ENCODE measurements at places on chromosomes 12 and 14.

- DNase-seq = no peak
Measured at GRCh38 chr12:121371404-121371803, 19.2 kb upstream of the ANAPC5 start.

DNA sequence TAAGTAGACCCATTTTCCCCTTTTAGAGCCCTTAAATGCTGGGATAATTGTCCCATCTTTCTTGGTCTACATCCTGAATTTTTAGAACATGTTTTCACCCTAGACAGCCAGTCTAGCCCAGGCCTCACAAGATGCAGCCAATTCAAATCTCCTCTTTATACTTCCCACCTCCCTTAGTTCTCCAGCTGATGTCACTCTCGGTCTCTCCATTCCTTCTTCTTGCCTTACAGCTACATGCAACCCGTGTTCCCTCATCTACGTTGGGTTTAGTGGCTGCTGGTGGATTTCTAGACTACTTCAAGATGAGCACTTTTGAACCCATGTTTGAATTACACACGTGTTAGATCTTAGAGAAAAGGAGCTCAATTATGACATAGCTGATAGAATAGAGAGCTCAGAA is 132.0 kb downstream of the PPM1H start:
- no peak for DNase-seq

DNA sequence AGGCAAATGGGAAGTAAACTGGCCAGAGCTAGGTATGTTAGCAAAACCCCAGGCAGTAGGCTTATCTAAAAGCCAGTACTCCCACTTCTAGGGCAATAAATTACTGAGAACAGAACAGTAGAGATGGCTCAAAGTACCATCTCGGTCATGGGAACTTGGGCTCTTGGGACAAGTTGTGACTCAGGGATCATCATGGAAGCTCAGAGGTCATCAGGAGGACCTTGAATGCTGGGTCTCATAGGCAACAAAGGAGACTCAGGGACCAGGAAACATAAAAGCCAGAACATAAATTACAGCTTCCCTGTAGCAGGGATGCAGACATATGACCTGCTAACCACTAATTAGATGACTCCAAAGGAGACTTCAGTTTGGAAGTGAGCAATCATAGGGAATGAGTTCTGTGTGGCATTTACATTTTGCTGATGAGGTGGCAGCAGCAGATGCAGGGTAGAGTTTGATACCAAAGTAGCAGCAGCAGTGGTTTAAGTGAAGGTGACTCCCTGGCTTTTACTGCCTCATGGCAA is 97.6 kb upstream of the SCAF11 start:
- no peak for DNase-seq

DNA sequence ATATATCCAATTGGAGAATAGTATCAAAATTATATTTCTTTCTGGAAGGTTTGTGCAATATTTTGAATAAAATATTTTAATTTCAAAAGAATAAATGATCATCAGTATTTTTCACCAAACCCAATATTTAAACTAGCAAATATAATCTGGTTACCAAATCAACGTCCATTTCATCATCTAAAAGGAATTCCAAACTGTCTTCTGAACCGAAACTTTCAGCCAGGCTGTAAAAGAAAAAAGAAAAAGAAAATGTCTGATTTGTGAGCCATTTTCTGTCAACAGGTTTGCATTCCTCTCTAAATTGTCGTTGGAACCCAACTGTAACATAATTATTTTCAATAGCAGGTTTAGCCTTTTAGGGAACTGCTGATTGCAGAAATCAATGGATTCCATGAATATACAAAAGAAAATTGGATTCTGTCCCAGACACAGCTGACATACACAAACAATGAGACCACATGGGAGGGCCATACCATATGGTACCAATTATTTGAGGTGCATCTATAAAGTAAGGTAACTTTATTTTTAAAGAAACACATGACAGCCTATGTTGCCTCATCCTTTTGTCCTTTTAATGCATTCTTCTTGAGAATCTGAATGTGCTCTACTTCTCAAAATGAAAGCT is 22.7 kb downstream of the SNRPF start:
- no peak for DNase-seq

DNA sequence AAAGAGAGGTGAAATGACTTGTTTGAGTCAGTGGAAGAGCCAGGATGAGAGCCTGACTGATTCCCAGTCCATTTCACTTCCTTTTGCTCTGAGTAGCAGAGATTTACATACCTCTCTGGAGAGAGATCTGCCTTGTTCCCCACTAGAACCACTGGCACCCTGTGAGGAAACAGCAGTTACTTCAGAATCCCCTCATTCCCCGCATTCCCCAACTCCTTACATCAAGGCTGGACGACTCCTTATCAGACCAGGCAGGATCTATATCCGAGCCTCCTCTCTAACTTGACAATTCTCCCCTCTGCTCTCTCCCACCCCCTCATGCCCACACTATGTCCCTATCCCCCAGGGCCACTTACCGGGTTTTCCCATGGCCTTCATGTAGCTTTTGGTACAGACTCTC is 3.7 kb downstream of the RHEBL1 start:
- no peak for DNase-seq

GRCh38 chr12:120584343-120585149 is 3.3 kb upstream of the POP5 start:
- peak; percentile 49 for DNase-seq

DNA sequence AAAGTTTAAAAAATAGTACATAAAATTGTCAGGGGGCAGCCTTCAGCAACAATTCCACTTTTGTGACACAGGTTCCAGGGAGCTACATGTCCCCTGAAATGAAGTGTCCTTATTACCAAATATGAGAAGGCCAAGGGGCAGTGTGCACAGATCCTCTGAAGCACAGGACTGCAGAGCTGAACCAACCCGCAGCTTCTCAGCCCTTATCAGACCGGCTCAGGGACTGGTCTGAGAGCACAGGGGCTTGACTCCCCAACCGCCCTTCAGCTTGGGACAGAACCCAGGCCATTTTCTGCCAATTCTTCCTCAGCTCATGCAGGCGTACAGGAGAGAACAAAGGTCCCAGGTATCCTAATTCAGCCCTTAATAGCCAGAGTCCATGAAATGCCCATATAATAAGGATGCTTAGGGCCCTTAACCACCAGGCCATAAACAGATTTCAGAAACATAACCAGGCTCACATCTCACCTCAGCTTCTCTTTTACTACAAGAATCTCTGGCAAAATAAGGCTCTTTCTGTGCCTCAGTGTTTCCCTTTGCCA is 221.3 kb downstream of the ANO2 start:
- no peak for DNase-seq

GRCh38 chr12:123998344-123998990 is 25.5 kb downstream of the ZNF664 start:
- DNase-seq = no peak

GRCh38 chr12:11794751-11795150 is 145.3 kb downstream of the ETV6 start:
- DNase-seq = no peak

DNA sequence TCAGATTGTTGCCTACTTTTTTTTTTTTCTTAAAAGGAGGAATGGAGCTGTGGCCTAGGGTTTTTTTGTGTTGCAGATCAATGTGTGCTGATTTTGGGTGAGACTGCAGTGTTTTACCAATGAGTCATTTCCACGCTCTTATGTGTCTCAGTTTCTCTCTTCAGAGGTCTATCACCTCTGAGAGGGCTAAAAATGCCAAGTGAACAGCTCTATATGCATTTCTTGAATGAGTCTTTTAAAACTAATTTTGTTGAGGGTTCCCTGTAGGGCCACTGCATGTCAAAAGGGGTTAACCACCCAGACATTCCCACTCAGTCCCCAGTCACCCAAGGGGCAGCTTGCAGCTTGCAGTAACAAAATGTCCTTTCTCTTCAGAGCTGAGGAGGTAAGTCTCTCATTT is 24.3 kb upstream of the GLIPR1L2 start:
- no peak for DNase-seq

GRCh38 chr14:90575781-90576180 is 179.0 kb downstream of the CALM1 start:
- no peak for DNase-seq

GRCh38 chr14:64891839-64892375 is 12.2 kb upstream of the SPTB start:
- DNase-seq = peak; percentile 80

DNA sequence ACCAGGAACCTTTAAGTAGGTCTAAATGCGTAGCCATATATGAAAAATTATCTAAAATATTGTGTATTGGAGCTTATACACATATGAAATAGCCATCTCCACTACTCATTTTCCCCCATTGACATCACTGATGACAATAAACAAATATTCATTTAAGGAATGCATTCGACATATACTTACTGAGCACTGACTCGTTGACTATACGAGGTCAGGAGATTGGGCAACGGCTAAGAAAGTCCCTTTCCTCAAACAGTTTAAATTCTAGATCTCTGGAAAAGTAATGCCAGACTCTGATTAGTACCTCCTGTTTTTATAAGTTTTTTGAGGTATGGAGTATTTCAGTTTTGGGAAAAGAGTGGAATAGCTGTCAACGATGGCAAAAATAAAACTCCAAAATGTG is 139.4 kb upstream of the DIO2 start:
- DNase-seq = no peak

DNA sequence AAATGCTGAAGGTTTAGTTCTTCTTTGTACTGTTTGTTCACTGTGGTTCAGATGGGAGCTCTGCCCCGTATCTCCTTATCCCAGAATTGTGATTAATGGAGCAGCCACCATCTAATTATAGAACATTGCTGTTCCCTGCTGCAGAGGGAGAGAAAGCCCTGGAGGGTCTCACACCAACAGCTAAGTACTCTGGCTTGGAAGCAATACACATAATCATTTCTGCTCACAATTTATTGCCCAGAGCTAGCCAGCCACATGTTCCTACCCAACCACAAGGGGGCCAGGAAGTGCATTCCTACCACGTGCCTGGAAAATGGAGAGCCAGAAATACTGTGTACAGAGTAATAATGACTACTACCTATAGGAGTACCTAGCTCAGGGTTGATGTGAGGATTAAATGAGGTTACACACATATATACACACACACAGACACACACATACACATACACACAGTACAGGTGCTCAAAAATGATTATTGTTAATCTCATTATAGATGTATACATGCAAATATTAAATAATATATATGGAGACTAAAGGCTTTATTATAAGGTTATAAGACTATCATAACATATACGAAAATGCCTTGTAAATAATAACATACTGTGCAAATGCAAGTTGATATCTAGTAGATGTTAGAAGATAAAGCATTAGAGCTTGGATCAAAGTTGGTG is 22.3 kb downstream of the MSRB3 start:
- DNase-seq = peak; percentile 20

- no peak for DNase-seq
Measured at GRCh38 chr12:50110127-50110761, 1.8 kb upstream of the COX14 start.

- DNase-seq = peak; percentile 95
Measured at GRCh38 chr12:52280796-52281560, 6.5 kb downstream of the KRT86 start.

DNA sequence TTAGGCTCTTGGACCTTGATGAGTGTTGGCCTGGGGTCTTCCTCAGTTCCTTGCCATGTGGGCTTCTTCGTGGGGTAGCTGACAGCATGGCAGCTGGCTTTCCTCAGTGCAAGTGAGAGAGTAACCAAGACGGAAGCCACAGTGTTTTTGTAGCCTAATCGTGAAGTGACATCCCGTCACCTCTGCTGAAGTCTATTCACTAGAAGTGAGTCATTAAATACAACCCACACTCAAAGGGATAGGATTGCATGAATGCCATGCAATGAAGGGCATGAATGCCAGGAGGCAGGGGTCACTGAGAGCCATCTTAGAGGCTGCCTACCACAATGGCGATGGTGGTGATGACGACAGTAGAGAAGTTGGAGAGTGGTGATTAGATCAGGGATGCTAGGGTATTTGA is 13.5 kb upstream of the ASIC1 start:
- no peak for DNase-seq

DNA sequence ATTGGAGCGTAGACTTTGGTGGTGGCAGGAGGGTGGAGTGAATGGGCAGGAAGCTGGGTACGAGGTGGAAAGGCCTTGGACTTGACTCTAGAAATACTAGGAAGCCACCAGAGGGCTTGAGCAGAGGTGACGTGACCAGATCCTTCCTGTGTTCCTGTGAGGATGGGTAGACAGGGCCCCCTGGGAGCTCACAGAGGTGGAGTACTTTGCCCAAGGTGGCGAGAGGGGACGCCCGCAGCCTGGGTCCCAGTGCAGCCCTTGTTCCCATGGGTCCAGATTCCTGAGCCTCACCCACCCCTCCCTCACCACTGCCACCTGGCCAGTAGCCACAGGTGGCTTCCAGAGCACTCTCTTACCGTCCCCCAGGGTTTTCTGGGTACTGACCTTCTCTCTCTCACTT is 89.8 kb downstream of the KIF26A start:
- DNase-seq = no peak

GRCh38 chr12:153080-153746 is 60.7 kb downstream of the SLC6A12 start:
- peak; percentile 79 for DNase-seq

GRCh38 chr12:3544296-3544965 is 53.4 kb downstream of the PRMT8 start:
- DNase-seq = no peak

DNA sequence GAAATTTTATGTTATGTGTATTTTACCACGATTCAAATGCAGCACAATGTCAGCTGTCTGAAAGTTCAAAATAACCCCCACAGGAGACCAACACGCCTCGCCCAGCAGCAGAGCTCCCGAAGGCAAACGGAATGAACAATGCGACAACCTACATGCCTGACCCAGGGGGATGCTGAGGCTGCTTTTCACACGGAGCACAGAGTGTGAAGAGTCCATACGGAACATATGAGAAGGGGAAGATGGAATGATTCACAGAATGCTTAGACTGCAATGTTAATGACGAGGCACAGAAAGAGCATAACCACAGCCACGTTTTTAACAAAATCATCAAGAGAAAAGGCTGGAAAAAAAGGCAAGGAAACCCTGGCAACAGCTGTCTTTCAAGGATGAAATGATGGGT is 22.6 kb downstream of the ZFYVE21 start:
- DNase-seq = no peak

DNA sequence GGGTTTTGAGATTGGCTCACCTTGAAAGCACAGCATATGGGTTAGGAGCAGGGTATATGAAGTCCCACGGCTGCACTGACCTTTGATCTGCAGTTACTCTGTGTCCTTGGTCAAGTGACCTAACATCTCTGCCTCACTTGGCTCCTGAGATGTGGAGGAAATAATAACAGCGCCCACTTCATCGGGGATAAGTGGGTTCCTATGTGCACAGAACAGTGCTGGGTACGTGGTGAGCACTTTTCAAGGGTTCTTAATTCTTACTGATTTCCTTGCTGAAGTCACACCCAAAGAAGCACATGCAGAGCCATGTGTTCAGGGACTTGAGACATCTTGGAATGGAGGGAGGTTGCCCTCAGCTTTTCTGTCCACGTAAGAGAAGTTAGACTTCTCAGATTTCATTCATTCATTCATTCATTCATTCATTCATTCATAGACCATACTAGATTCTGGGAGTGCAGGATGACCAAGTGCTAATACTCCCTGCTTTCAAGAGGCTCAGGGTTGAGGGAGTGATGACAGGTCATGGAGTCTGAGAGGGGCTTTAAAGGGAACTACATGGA is 39.4 kb downstream of the ADGRD1 start:
- no peak for DNase-seq

Measured in A549 (cell line).